Stimulated activated CD4-positive, alpha-beta T cell treated with anti-CD3 and anti-CD28 coated beads, Interleukin-4, amount 100 ng/mL, for 48 hours (primary cell): ENCODE measurements at places on chromosomes 7 and 10.

DNA sequence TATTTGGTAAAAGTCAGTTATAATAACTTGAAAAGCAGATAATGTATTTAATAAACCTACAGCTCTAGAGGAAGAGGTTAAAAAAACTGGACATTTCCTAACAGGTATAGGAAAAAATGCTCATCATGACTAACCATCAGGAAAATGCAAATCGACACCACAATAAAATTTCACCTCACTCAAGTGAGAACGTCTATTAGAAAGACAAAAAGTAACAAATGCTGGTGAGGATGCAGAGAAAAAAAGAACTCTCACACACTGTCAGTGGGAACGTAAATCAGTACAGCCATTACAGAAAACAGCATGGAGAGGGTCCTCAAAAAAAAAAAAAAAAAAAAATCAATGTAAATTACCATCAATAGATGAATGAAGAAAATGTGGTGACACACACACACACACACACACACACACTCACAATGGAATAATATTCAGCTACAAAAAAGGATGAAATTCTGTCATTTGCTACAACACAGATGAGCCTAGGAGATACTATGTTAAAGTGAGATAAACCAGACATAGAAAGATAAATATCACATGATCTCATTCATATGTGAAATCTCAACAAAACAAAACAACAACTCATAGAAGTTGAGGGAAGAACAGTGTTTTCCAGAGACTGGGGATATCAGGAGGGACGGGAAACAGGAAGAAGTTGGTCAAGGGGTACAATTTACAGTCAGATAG, 20.1 kb downstream of the EPC1 start:
- no peak for DNase-seq

- no peak for DNase-seq
Observed at GRCh38 chr10:49141541-49142332, 7.9 kb upstream of the FAM170B start.

- DNase-seq: no peak
Observed at GRCh38 chr10:6953271-6953801, 373.3 kb upstream of the PRKCQ start.

DNA sequence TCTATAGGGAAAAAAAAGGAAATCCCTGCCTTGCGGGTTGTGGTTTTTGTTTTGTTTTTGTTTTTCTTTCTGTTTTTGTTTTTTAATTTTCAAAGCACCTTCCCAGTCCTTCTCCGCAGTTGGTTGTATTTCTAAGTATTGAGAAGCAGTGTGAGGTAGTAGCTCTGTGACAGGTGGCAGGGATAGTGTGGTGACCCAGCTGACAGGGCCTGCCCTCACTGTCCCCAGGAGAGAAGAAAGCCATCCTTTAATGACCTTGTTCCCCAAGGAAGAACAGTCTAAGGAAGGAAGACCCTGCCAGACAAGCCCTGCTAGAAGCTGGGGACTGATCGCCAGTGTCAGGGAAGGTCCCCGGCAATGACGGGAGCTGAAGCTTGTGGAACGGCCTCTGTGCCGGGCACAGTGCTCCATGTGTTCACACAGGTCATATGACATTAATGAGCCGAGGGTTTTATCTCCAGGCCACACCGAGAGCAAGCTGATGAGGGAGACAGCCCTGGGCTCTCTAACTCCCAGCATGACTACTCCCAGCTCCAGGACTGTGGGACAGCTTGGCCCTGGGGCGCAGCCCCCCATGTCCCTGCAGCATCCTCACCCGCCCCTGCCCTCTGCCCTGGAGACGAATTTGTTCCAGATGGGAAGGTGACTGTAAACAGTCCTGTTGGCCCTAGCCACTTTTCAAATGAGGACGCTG, 69.0 kb upstream of the LRRC18 start:
- DNase-seq: no peak

DNA sequence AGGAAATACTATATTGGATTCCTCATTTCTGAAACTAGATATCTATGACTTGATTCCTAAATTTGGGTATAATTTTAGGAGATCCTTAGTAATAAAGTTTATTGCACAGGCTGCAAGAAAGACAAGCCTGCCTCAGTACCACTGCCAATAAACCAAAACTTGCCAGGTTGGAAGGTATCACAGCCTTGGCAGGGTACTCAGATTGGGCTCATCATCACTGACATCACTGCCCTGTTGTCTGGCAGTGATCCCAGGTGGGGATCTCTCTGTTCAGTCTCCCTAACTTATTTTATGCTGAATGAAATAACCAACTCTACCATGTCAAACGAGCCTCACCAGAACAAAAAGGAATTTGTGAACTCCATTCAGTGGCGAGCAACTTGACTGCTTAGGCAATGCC, 18.8 kb downstream of the FIGNL1 start:
- DNase-seq: no peak

DNA sequence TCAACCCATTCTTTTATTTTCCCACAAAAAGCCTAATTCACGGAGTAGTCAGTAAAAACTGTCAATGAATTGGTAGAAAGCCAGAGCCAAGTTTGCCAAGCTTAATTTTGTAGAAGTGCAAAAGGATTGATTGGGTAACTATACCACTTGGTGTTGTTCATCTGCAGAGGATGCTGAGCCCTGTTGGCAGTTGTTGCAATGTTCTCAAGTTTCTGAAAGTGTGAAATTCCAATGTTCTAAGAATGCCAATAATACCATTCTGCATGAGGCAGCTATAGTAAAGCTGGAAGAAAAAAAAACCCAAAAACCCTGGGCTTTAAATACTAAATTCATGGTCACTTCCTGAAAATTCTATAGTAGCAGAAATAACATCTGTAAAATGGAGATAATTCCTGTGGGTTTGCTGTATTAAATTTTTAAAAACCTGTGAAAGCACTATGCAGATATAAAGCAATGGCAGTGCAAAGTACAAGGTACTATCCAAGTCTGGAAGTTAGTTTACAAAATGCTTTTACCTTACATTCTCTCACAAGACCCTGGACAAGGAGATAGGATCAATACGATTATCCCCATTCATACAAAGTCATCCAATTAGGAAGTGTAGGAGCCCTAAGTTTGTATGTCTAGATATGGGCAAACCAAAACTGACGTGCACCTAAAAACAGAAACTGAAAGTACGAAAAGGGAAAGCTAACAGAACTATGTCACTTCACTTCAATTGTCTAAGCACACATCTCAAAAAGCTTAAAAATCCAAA, 6.0 kb upstream of the PON1 start:
- no peak for DNase-seq

DNA sequence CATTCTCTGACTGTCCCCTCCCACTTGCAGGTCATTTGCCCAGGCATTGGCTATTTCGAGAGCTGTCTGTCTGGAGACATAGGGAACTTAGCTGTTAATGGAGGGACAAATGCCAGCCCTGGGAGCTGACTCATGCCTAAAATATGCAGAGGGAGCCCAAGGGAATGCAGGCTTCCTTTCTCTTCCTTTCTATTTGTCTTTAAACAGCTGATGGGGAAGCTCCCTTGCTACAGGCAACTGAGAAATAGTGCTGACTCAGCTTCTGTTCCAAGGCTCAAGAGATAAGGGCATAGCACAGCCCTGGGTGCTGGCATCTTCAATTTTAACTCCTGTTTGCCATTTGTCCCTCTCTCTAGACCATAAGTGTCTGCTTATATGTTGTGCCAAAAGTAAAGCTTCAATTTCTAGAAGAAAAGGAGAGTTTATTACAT, 82.7 kb upstream of the C1GALT1 start:
- DNase-seq: no peak

DNA sequence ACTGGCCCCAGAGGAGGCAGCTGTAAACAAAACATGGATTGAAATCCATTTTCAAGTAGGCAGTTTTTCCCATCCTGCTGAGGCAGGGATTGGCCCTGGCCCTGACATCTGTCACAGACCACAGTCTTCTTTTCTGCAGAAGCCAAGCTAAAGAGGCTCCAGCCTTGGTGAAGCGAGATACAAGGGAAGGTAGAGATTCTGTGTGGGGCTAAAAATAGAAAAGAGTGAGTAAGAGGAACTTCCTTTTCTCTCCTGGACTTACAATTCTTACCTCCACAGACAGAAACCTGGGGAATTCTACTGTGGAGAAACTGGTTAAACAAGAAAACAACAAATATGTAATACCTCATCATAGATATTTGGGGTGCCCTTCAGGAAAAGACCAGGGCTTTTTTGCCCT, 624.8 kb upstream of the FZD8 start:
- DNase-seq: no peak
